ENCODE measurements at places on chromosomes 4 and X.

GRCh38 chr4:15158406-15159091, 156.3 kb downstream of the CPEB2 start:
- DNase-seq = no peak

DNA sequence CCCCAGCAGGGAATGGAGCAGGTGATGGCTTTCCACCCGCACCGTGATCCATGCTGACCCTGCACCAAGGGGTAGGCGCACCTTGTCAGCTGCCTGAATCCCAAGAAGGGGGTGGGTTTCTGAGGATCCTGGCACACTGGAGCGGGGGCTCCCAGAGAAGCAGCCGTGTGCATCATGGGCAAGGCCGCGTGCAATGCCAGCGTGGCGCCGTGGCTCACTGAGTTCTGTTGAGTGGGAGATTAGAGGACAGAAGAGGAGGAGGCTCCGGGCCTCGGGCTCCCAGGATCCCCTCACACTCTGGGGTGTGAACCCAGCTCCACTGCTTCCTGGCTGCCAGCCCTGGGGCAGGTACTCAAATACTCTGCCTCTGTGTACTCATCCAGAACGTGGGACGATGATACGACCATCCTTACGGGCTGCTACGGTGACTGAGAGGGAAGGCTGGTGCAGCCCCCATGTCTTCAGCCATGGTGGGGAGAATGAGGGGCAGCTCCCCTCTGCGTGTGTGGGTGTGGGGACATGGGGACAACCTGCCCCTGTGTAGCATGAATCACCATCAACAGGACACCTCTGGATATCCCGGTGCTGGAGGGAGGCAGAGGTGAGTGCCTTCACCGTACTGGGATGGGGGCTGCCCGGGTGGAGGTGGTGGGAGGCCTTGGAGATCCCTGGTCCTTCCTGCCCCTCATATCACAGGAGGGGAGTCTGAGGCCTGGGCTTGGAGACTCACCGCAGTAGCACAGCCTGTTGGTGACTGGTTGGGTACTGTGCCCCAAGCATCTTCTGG, 52.6 kb downstream of the CPZ start:
- DNase-seq = no peak

- DNase-seq = no peak
Measured at GRCh38 chr4:4884611-4885010, 25.1 kb downstream of the MSX1 start.

DNA sequence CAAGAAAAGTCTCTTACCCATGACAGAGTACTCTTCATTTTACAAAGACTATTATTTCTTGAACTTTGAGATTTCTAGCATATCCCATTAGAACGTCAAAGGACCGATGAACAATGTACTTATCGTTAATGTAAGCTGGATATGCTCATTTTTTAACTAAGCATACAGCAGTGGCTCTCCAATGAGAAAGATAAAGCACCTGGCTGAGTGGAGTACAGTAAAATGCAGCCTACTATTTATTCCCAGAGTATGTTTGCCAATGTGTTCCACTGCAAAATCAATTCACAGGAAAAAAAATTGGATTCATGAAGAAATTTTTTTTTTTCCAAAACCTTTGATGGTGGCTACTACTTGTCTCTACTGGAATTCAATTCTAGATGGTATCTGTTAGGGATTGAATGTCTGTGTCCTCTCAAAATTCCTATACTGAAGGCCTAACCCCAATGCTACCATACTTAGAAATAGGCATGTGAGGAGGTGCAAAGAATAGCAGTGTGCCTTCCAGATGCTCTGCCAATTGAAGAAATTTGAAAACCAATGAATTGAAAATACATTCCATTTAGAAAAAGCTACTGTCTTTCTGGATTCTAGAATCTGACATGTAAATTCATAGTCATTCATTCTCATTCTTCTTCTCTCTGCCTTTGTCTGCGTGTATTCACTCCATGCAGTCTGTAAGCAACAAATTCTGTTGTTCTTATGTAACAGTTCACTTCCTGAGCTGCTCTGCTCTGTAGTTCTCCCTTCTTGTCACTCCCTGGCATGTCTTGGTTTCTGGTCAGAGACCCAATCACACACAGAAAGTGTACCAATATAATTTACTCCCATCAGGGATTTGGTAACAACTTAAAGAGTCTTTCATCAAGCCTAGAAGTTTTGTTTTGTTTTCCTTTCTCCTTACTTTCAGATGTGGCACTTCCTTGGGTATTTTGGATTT, 61.4 kb downstream of the PAPSS1 start:
- DNase-seq = no peak

GRCh38 chr4:183181081-183181480, 82.0 kb downstream of the WWC2 start:
- DNase-seq = no peak

GRCh38 chrX:118558926-118559325, 63.3 kb downstream of the DOCK11 start:
- no peak for DNase-seq

DNA sequence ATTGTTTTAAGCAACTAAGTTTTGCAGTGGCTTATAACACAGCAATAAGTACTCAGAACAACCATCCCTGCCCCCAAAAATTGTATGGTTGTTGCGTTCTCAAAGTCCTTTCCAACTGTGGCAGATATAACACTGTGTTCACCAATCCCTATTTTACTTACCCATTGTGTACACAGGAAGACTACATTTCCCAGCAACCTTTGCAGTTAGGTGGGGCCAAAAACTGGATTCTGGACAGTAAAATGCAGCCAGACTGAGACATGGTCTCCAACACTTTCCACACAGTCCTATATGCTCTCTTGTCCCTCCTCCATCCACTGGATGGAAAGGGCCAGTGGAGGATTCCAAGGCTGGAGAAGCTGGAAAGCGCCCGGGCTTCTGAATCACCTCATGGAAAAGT, 523.6 kb downstream of the BCOR start:
- DNase-seq = no peak

DNA sequence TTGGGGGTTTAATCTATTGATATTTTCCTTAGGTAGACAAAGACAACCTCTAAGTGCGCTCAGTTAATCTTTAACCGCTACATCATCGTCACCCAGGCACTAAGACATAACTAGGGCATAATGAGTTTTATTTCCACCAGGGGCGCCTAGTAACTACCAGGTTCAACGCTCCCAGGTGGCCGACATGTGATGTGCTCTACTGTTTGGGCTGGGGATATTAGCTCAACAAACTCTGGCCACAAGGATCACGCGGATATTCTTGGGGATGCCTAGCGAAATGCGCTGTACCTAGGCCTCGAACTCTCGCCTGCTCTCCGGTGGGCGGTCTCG, 915 bp upstream of the RAB33B start:
- DNase-seq = peak; percentile 52

- DNase-seq = no peak
Measured at GRCh38 chr4:152322656-152323055, 213.2 kb downstream of the FBXW7 start.

DNA sequence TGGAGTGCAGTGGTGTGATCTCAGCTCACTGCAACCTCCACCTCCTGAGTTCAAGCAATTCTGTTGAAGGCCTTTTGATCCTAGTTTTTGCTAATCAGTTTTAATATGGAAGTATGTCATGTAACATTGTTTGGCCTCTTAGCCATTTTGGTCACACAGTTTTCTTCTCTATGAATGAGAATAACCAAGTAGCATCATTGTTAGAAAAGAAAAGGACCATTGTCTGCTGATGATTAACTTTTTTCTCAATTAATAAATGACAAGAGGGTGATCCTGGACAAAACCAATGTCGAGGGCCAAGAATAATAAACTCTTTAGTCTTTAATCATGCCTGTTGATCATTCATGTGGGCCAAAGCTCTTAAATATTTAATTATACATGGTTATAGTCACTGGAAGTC, 289.3 kb upstream of the MAGEB2 start:
- DNase-seq = no peak

DNA sequence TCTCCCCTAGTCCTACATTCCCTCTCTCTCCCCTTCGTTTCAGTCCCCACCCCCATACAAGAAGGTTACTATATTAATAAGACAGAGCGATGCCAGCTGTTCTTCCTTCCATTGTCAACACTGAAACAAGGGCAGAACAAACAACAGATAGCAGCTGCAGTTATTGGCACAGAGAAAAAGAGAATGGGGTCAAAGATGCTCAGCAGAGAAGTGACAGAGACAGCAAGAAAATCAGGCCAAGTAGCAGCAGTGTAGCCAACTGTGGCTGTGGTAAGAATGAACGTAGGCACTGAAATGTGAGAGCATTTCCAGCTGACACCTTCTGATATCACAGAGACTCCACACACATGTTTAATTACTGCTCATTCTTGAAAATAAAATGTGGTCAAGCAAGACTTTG, 641.8 kb downstream of the FSTL5 start:
- no peak for DNase-seq

DNA sequence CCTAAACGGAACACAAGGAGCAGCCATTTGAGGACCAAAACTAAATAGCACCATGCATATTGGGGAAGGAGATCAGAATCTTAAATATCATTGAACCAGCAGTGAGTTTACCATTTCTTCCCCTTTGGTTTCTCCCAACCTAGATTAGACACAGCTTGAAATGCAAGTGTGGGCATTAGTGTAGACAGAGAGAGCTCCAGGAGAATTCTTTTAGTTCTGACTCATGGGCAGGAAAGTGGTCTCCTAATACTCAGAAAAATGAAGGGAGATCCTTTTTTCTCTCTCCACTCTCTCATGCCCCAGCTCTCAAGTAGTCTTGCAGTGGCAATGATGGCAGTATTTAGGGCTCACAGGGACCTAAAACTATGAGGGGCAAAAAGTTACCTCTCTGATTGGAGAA, 567.9 kb downstream of the INPP4B start:
- no peak for DNase-seq

GRCh38 chrX:2397229-2398063, 103.3 kb downstream of the DHRSX start:
- DNase-seq = no peak

- no peak for DNase-seq
Measured at GRCh38 chr4:14165222-14165920, 537.8 kb upstream of the BOD1L1 start.

GRCh38 chr4:88246600-88246999, 37.8 kb downstream of the PPM1K start:
- no peak for DNase-seq

- DNase-seq = no peak
Measured at GRCh38 chr4:35965300-35965699, 279.0 kb downstream of the ARAP2 start.

DNA sequence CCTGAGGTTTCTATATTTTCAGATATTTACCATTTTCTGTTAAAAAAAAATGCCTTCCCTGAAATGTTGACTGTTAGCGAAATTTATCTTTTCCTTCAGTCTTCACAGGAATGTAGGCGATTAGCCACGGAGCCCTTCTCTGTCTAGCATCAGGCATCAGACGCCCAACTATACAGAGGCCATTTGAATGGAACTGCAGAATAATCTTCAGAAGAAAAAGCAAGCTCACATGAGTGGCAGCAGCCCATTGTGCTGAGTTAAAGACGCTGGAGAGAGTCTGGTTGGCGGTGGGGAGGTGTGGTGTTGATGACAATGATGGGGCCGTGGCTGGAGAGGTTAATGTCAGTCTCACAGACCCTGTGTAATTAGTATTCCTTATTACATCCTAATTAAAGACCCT, 196.8 kb upstream of the LEF1 start:
- no peak for DNase-seq

DNA sequence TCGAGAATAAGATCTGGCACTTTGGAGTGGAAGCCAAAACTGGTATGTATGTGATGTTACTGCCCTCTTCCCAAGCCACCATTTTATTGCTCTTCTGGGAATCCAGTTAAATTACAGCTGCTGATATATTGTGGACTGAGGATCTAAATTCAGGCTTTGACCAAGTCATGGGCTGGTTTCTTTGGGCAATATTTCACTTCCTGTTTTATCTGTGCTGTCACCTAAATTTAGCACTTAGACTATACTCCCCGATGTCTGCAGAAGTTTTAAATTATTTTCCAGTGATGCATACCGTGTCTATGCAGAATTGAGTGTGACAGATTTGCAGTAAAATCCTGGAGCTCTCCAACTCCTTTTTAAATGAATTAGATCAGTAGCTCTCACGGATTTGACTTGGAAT, 100.0 kb downstream of the TEX13A start:
- peak; percentile 40 for DNase-seq

GRCh38 chr4:80438016-80438415, 102.5 kb downstream of the CFAP299 start:
- no peak for DNase-seq

- DNase-seq = peak; percentile 12
Measured at GRCh38 chrX:15882704-15883539, 28.3 kb upstream of the AP1S2 start.

DNA sequence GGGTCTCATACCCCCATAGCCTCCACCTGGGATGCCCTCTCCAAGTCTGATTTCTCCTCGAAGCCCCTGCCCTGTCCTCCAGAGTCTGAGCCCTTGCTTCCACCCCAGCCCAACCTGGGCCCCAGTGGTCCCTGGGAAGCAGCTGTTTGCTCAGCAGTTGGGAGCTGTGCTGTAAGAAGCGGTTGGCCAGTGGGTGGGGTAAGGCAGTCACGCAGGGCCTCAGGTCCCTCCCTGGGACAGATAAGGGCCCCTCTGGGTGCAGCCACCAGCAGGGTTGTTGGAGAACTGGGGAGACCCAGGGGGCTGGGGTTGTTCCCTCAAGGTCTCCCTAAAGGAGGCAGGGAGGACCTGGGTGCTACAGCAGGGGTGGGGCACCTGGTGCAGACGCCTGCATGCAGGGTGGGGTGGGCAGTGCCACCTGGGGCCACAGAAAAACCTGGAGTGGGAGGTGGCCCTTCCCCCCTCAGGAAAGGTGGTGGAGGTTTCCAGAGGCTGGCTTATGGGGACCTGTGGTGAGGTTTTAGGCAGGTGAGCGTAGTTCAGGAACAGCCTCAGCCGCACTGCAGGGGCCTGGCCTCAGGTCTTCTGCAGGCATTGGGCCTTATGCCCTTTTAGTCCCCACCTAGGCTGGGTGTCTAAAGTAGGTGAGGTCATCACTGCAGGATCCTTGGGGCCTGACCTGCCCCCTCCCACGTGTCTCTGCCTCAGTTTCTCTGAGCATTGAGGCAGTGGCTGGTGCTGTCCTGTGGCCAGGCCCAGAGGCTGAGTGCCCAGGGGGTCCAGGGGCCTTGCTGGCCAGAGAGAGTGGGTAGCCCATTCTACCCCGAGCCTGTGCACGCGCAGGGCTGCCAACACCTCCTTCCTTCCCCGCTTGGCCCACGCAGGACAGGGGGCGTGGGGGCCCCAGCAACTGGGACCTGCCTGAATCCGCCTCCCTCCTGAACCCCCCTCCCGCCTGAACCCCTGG, 3.1 kb upstream of the SLC26A1 start:
- no peak for DNase-seq
